Lower lobe of right lung (tissue), 2 donors: ENCODE measurements at places on chromosomes 2 and 18. TPM values are rescaled to one million over a fixed set of nuclear protein-coding genes. Genes with fewer than 3 reads are reported as not detected.

The LDAH gene
- total RNA-seq, result 18.3 TPM

DNA sequence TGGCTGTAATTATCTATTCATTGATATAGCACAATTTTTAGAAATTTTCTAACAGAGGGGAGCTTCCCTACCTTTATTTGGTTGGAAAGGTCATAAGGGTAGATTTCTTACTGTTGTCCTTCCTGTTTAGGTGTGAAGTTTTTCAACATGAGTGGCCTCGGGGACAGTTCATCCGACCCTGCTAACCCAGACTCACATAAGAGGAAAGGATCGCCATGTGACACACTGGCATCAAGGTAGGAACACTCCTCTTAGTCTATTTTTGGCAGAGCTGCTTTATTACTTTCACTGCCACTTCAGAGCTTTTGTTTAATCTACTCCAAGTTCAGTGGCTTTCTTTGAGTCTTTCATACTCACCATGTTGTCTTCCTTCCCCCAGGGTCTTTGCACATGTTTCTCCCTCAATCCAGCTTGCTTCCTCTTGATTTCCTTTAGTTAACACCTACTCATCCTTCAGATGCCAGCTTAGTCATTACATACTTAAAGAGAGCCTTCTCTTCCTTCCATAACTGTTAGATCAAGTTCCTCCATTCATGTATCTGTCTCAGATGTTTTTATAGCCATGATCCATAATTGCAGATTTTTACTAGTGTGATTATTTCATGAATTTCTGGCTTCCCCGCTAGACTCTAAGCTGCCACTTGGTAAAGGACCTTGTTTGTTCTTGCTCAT, 134.5 kb downstream of the PTRHD1 start:
- no peaks in the 10 kb centered on the region for H3K4me1 ChIP-seq
- no peak overlapping the region for H3K27ac ChIP-seq
- no peaks in the 10 kb centered on the region for H3K36me3 ChIP-seq
- H3K4me3 ChIP-seq, result no peak overlapping the region

DNA sequence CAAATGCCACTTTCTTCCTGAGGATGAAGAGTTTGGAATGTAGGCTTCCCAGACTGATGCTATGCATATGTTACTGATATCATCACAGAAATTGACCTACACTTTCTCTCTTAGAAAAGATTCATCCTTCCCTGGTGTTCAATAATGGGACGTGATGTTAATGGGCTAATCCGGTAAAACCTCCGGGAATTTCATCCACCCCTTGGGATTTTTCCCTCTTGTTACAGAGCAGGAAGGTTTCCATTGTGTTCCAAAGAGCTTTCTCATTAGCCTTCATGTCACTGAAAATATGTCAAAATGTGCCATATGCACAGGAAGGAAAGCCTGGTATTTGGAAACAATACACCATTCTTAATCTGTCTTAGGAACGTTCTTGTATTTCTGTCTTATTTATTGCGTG, 20.7 kb downstream of the ALPK2 start:
- DNase-seq, result no peak
- no peak overlapping the region for H3K27ac ChIP-seq
- no peak overlapping the region for H3K4me3 ChIP-seq
- H3K27me3 ChIP-seq, result no peaks in the 10 kb centered on the region

The ANKRD36 gene
- 24.4 TPM for total RNA-seq

The ANKRD36B gene
- total RNA-seq, result 16.8 TPM

- H3K4me1 ChIP-seq, result no peaks in the 10 kb centered on the region
- DNase-seq, result no peak
- no peaks in the 10 kb centered on the region for H3K27me3 ChIP-seq
- peaks cover 78% of the 10 kb centered on the region for H3K36me3 ChIP-seq
Observed at GRCh38 chr2:171741189-171741588, 53.9 kb downstream of the DYNC1I2 start.

DNA sequence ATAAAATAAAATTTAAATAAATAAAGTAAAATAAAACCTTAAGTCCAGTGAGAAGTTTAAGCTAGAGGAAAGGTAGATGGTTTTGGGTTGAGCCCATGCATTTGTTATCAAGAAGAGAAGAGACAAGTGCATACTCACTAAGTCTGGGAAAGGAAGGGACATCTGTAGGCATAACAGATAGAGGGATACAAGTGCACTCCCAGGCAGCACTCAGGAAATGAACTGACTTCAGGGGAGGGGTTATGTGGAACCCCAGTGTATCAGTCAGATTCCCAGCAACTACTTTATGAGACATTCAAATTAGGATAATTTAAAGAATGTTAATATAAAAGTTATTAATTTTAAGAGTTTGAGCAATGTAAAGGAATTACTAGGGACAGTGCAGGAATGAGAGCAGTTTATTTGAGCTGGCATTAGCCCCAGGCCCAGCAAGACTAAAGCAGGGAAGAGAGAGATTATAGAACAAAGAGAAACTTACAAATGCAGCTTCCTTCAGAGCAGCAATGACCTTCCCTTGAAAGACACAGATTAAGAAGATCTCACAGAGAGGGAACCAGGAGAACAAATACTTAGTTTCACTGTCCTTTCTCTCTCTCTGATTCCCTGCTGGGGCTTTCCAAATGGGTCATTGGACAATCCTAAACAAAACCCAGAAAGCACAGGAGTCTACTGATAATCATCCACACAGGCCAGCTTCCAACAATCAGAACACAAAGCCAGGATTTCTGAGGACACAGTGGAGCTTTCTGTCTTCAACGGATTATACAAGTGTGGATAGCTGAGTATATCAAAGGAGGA, 109.7 kb downstream of the ERBB4 start:
- H3K4me3 ChIP-seq, result no peak overlapping the region
- DNase-seq, result no peak
- no peaks in the 10 kb centered on the region for H3K36me3 ChIP-seq
- H3K27me3 ChIP-seq, result no peaks in the 10 kb centered on the region
- H3K27ac ChIP-seq, result no peak overlapping the region

DNA sequence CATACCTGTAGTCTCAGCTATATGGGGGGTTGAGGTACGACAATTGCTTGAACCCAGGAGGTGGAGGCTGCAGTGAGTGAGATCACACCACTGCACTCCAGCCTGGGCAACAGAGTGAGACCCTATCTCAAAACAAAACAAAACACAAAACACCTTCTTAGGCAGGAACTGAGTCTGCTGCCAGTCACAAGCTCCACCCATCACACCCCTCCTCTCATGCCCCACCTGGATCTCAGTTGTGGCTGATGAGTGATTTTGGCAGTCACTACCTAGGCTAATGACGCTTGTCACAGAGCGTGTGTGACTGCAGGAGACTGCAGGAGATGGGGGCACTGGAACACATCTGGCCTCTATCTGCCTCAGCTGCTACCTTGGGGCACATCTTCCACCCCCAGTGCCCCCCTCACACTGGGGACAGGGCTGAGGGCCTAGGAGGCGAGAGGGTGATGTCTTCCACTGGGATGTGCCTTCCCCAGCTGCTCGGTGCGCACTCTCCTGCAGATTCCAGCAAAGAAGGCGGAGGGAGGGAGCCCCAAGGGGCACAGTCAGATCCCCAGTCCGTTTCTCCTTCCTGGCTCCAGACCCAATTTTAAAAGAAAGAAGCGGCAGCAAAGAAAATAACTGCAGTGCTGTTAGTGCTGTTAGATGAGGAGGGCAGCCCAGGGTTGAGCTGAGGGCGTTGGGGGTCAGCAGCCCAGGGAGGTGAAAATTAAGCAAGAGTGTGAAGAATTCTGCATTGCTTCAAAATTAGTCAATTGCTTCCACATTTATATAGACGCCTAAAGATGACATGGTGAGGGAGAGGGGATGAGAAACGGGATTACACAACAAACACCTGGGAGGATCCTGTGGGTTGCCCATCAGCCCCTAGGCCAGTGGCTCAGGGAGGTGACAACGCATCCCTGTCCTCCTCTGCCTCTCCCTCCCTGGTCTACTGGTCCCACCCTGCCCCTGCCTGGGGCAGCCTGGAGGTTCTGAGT, 143.6 kb upstream of the HAAO start:
- DNase-seq, result no peak
- H3K4me3 ChIP-seq, result no peak overlapping the region
- H3K27me3 ChIP-seq, result no peaks in the 10 kb centered on the region
- peaks cover 49% of the 10 kb centered on the region for H3K4me1 ChIP-seq

The NAT8 gene
- not detected for total RNA-seq

DNA sequence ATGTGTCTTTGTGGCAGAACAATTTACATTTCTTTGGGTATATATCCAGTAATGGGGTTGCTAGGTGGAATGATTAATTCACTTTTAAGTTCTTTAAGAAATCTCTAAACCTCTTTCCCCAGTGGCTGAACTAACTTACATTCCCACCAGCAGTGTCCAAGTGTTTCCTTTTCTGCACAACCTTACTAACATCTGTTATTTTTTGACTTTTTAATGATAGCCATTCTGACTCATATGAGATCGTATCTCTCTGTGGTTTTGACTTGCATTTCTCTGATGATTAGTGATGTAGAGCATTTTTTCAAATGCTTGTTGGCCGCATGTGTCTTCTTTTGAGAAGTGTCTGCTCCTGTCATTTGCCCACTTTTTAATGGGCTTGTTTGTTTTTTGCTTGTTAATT, 43.1 kb upstream of the PTH2R start:
- H3K4me3 ChIP-seq, result no peak overlapping the region
- no peak for DNase-seq

- H3K36me3 ChIP-seq, result no peaks in the 10 kb centered on the region
- no peak overlapping the region for H3K27ac ChIP-seq
- H3K4me3 ChIP-seq, result no peak overlapping the region
- H3K4me1 ChIP-seq, result no peaks in the 10 kb centered on the region
- DNase-seq, result no peak
Observed at GRCh38 chr18:25533218-25533617, 181.3 kb upstream of the ZNF521 start.

GRCh38 chr18:816088-816653, 4.1 kb upstream of the YES1 start:
- peaks cover 7% of the 10 kb centered on the region for H3K27me3 ChIP-seq
- H3K4me1 ChIP-seq, result peaks cover 21% of the 10 kb centered on the region
- no peak overlapping the region for H3K27ac ChIP-seq
- DNase-seq, result no peak
- H3K36me3 ChIP-seq, result no peaks in the 10 kb centered on the region
- H3K4me3 ChIP-seq, result no peak overlapping the region

DNA sequence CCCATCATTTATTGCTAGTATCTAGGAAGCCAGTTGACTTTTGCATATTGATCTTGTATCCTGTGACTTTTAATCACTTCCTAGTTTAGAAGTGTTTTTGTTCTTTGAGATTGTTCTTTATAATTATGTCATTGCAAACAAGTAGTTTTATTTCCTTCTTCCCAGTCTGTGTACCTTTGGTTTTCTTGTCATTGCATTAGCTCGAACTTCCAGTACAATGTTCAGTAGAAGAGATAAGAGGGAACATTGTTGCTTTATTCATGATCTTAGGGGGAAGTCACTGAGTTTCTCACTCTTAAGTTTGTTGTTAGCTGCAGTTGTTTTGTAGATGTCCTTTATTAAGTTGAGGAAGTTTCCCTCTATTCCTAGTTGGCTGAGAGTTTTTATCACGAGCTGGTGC, 61.0 kb downstream of the TRAPPC12 start:
- DNase-seq, result no peak
- peaks cover 20% of the 10 kb centered on the region for H3K36me3 ChIP-seq
- H3K27me3 ChIP-seq, result no peaks in the 10 kb centered on the region
- no peak overlapping the region for H3K4me3 ChIP-seq

GRCh38 chr2:18903750-18904149, 314.4 kb upstream of the NT5C1B start:
- H3K4me1 ChIP-seq, result peaks cover 9% of the 10 kb centered on the region
- no peak overlapping the region for H3K4me3 ChIP-seq
- H3K36me3 ChIP-seq, result no peaks in the 10 kb centered on the region
- no peaks in the 10 kb centered on the region for H3K27me3 ChIP-seq
- H3K27ac ChIP-seq, result no peak overlapping the region
